ENCODE measurements at places on chromosomes 1 and 21.

DNA sequence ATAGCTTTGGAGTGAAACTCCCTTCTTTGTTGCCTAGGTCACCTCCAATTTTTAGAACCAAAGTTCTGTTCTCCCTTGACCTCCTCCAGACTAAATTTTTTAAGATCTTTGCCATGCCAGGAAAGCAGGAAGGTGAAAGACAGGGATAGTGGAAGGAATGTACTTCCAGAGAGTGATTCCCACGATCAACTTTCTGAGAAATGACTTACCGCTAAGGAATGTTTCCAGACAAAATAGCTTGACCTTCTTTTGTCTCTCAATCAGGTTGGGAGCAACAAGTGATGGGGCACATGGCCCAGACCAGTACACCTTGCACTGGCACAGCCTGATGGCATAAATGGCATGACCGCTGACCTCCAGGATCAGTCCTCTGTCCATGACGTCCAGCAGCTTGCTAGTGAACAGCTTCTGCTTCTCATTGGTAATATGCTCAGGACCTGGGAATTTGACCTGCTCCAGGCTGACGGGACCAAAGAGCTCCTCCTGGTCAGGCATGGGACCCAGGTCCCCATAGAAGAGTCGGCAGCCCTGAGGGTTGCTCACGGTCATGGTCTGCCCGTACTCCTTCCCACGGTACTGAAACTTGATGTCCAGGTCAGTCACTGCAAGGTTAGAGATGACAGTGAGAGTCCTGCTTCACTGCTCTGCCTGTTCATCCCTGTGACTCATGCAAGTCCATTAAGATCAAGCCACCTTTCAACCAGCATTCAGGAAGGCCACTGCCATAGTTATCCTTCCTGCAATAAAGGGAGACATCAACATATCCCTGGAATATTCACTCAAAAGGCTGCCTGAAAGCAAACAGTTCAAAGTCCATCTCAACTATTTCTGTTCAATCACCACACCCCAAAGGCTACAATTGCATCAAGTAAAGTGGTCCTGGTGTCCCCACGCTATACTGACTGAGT is 6.2 kb upstream of the C1orf74 start:
- DNase-seq = no peak

DNA sequence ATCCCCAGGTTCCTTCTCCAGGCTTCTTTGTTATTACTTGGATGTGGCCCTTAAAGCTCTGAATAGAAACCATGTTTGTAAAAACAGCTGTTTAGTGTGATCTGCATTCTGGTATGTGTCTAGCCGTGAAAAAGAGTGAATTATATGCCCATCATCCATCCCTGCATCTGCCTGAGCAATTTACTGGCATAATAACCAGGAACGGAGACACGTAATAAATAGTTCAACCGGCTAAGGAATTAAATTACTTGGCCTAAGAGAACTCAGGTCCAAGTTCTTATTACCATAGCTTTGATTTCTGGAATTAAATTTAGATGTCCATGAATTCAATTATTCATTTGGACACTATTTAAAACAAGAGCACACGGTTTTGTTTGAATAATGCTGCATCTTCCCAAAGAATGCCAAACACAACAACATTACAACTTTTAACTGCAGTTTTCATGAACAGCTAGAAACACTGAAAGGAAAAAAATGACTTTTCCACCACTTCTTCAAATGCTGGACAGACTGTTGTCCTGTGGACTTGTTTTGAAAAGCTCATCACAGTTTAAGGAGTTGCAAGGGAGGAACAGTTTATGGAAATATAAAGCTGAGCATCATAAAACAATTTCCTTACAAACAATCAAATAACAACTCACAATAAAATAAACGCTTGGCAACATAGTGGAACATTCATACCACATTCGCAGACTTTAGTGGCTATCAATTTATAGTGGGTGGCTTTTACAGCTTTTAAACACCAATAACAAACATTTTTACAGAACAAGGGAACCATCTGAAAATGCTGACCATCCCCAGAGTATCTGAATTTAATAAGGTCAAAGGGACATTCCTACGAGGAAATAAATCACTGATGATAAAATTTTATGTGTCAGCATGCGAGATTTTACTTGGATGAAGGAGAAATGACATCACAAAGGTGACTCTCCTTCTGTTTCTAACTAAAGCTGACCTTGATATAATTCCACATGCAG is 144.7 kb downstream of the APP start:
- DNase-seq = no peak

DNA sequence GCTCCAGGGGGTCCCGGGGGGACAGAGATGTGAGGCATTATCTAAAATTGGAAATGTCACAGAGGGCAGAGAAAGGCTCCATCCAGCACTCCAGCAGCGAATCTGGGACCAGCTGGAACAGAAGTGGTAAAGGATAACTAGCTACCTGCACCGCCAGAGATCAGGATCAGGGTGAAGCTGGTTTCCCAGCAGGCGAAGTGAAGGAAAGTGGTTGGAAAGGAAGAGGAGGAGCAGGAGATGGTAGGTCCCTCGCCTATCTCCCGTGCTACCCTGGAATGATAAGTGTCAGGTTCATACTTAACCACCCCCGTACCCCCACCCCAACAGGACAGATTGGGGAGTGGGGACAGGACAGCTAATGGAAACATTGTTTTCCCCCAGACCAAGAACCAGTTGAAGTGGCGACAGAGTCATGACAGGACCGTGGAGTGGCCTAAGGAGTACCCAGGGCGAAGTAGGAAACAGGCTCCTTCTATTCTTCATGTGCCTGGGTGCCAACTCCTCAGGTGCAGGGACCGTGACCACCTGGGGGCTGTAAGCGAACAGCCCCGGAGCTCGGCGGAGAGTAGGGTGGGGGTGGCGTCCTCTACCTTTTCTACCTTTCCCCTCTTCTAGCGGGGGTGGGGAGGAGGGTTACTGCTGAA is 717 bp downstream of the B4GALT3 start:
- no peak for DNase-seq

- DNase-seq = no peak
These were observed 17.0 kb upstream of the REG4 start for GRCh38 chr1:119828266-119828665.

- DNase-seq = no peak
These were observed 214.5 kb downstream of the TBX15 start for GRCh38 chr1:118773656-118774055.

GRCh38 chr21:26079366-26079765 is 91.2 kb downstream of the APP start:
- DNase-seq = no peak
